ENCODE measurements at places on chromosomes 12 and 14.

DNA sequence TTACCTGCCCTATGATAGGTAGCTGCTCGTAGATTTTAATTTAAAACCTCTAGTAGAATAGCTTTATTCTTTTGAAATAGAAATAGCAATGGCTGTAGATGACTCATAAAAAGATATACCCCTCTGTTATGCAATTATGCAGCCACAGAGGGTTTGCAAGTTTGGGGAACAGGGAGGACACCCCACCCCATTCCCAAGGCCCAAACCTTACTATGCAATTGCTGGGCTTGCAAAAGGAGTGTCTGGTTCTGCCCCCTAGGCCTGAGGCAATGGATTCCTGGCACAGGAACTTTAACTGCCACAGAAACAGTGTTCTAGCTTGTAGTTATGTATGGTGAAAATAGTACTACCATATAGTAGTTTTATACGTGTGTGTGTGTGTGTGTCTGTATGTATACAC lies 403.3 kb downstream of the ADAMTS20 start:
- no peak for DNase-seq

DNA sequence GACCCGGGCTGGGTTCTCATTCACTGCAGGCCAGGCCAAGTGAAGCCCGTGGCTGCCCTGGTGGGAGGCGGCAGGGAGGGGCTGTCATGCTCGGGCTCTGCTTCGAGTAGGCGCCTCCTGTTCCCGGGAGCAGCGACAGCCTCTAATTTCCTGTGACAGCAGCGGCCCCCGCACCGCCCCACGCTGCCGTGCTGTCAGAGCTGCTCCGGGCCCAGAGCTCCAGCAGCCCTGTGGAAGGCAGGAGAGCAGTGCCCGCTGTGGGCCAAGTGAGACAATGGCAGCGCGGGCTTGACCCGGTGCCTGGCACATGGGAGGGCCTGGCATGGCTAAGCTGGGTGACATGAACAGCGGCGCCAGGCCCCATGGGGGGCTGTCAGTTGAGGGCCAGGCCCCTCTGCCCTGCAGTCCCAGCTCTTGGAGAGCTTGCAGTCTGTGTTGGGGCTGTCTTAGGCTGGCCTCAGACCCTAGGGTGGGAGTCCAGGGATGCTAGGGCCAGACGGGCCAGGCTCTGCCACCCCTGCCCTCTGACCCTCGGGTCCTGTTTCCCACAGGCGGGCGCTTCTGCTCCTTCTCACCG lies 5.1 kb downstream of the TRMT61A start:
- no peak for DNase-seq

- no peak for DNase-seq
These were observed 25.0 kb downstream of the SNX6 start for GRCh38 chr14:34604995-34605394.

- DNase-seq: no peak
These were observed 87.1 kb downstream of the VEZT start for GRCh38 chr12:95304673-95305198.

- no peak for DNase-seq
These were observed 50.2 kb downstream of the TMTC1 start for GRCh38 chr12:29733501-29733900.

DNA sequence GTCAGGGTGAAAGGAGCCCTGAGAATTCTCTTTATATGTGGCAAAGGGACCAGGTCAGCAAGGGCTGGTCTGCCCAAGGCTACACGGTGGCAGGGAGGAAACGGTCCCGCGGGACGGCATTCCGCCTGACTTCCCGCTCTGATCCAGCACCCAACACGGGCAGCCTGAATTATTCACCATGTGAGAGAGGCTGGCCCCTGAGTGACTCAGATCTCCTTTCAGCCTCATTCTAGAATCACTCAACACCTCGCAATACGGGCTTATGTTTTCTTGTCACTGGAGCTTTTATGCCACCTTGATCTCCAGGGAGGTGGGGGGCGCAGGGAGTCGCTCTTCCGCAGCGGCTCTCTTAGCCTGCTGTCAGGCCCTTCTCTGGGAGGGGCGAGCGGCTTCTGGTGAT lies 8.5 kb downstream of the LRTM2 start:
- no peak for DNase-seq

- peak; percentile 63 for DNase-seq
These were observed 1.4 kb downstream of the FIGNL2 start for GRCh38 chr12:51846911-51847642.

DNA sequence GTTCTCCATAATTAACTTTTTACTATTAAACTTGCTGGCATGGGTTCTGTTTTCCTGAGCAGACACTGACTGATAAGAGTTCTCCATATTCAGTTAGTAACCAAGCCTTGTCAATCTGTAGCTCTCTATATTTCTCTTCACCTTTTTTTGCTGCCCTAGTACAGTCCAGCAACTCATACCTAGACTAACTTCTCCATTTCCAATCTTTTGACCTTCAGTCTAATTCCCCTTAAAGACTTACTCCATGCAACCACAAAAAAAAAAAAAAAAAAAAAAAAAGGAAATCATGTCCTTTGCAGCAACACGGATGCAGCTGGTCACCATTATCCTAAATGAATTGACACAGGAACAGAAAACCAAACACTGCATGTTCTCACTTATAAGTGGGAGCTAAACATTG lies 125.7 kb upstream of the KRAS start:
- DNase-seq: no peak

DNA sequence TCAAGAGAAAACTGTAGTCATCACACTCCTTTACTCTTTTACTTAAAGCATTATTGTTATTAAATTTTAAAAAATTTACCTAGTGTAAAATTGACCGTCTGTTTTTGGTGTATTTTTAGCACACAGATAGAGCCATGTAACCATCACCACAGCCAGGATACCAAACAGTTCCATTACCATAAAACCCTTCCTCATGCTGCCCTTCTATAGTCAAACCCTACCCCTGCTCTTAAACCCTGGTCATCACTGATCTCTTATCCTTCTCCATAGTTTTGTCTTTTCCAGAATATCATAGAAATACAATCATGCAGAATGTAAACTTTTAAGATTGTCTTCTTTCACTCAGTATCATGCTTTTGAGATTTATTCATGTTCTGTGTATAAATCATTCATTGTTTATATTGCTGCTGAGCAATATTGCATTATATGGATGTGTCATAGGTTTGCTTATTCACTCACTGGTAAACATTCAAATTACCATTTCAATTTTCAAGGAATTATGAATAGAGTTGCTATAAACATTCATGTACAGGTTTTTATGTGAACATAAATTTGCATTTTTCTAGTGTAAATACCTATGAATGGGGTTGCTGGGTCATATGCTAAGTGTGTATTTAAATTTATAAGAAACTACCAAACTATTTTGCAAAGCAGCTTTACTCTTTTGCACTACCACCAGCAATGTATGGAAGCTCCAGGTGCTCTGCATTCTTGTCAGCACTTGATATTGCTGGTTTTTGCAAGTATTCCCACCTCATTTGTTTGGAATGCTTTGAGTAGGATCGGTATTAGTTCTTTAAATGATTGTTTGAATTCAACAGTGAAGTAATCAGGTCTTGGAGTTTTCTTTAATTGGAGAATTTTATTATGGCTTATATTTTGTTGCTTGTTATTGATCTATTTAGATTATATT lies 125.5 kb downstream of the LMNTD1 start:
- DNase-seq: no peak

GRCh38 chr14:98853063-98853729 lies 418.8 kb downstream of the BCL11B start:
- no peak for DNase-seq

Data from stimulated activated CD4-positive, alpha-beta T cell treated with anti-CD3 and anti-CD28 coated beads, Interleukin-12 subunit alpha, Interleukin-12 subunit beta, amount 100 ng/mL, for 4 hours (primary cell).